ENCODE measurements at places on chromosomes 13 and 19.

DNA sequence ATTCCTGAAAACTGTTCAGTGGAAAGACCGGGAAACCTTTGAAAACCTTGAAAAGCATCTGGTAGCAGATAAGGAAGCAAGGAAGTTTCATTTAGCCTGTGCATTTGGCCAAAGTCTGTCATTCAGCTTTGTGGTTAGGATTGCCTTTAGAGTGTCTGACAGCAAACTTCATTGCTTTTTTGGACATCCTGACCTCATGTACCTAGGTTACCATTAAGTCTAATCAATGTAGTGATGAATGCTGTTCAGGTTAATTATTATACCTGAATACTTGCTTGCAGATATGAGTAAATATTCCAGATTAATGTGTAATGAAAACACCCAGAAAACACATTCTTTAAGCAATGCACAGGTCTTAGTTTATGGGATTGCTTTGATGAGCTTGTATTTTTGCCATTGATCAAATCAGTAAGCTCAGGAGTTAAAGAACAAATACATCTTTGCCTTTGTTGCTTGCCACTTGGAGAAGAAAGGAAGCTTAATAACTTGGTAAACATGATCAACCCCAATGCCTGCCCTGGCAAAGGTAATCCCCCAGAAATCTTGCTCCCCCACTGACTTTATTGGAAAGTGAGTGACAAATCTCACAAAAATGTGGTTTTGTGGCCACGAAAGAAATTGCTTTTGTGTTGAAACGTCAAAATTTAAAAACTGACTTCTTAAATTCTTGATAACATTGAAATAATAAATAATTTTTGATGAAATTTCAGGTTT is 87.4 kb downstream of the SLC15A1 start:
- DNase-seq = no peak

DNA sequence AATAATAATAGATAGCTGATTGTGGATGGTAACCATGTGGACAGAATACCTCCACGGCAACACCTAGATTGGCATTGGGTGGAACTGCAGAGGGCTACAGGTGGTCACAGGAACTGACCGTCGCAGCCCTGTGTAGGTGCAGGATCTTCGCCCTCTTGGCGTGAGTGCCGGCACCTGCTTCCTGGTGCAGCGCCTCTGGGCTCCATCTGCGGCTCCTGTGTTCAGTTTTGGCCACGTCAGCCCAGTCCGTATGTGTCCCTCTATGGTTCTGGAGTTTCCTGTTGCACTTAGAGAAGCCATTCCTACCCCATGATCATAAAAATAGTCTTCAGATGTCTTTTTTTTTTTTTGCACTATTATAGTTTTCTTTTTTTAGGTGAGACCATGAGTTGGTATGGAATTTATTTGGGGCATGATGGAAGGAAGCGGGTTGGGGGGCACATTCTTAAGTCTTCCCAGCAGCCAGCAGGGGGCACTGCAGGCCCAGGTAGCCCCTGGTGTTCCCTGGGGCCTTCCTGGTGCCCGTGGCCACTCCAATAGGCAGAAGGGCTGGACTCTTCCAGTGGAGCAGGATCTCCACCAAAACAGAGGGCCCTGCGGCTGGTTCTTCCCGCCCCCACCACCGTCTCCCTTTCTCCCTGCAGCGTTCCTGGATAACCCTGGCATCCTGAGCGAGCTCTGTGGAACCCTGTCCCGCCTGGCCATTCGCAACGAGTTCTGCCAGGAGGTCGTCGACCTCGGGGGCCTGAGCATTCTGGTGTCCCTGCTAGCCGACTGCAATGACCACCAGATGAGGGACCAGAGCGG is 10.1 kb upstream of the SLC25A42 start:
- peak; percentile 73 for DNase-seq

- no peak for DNase-seq
These were observed 34.4 kb downstream of the RAP2A start for GRCh38 chr13:97468331-97468730.

- peak; percentile 55 for DNase-seq
These were observed 702 bp downstream of the PTH2 start for GRCh38 chr19:49422407-49423070.

- DNase-seq = peak; percentile 88
These were observed 21.0 kb downstream of the ZNF114 start for GRCh38 chr19:48290771-48291488.

- no peak for DNase-seq
These were observed 23.2 kb downstream of the EGLN2 start for GRCh38 chr19:40822161-40822560.

DNA sequence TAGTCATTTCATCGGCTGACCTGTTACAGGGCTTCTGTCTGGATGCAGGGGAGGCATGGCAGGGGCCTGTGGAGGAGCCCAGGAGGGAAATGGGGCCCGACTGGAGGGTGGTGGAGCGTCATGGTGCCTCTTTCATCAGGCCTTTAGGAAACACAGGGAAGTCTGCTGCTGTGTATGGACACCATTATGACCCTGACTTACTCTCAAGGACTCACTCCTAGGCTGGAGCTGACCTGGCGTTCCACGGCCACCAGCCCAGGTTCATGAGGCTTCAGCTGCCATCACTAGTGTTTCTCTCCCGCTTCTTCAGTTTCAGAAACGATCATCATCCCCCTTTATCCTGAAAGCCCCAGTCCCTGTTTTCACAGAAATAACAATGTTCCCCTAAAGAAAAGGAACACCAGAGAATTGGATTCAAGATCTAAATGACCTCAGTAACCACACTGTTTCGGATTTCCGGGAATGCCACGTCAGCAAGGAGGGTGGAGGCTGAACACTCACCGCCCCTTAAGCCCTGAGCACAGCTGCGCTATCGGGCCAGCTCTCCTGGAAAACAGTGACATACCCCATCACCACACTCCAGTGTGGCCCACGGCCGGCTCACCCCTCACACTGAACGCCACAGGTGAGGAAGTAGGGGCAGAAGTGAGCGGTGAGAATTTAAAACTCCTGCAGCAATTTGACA is 67.6 kb downstream of the SOX1 start:
- DNase-seq = no peak

GRCh38 chr13:60491531-60491930 is 94.5 kb downstream of the TDRD3 start:
- no peak for DNase-seq

- DNase-seq = no peak
These were observed 40.0 kb downstream of the TEX29 start for GRCh38 chr13:111360452-111360851.

GRCh38 chr13:110396913-110397381 is 89.9 kb downstream of the COL4A2 start:
- DNase-seq = peak; percentile 93

DNA sequence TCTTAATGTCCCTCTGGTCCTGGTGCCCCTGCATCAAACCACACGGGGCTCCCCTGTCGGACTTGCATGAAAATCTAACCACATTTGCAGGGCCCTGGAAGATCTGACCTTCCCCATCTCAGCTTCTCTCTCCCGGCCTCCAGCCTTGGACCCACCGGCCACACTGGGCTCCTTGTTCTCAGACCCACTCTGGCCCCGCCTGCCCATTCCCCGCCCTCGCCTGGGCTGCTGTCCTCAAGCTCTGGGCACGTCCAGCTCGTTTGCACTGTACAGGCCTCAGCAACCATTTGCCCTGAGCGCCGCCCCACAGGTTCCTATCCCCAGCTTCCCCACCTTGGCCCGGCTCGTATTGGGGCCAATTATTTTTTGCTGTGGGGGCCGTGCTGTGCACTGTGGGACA is 10.5 kb downstream of the MYO9B start:
- no peak for DNase-seq

- DNase-seq = no peak
These were observed 29.4 kb upstream of the FBXL3 start for GRCh38 chr13:77056382-77056781.

- DNase-seq = no peak
These were observed 46.2 kb upstream of the TCF3 start for GRCh38 chr19:1698636-1699035.

DNA sequence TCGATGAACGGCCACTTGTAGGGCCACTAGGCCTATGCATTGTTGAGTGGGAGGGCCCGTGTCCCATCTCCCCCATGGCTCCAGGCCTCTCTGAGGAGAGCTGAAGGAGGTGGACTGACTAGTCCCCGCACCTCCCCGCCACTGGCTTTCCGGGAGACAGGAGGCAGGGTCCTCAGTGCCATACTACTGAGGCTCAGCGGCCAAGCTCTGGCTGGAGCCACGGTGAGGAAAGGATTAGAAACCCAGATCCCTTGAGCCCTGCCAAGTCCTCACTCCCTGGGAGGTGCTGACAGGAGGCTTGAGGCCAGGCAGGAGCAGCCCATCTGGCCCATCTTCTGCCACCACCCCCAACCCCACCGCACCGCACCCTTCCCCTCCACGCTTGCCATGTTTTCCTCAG is 29.0 kb downstream of the CCDC8 start:
- DNase-seq = no peak

DNA sequence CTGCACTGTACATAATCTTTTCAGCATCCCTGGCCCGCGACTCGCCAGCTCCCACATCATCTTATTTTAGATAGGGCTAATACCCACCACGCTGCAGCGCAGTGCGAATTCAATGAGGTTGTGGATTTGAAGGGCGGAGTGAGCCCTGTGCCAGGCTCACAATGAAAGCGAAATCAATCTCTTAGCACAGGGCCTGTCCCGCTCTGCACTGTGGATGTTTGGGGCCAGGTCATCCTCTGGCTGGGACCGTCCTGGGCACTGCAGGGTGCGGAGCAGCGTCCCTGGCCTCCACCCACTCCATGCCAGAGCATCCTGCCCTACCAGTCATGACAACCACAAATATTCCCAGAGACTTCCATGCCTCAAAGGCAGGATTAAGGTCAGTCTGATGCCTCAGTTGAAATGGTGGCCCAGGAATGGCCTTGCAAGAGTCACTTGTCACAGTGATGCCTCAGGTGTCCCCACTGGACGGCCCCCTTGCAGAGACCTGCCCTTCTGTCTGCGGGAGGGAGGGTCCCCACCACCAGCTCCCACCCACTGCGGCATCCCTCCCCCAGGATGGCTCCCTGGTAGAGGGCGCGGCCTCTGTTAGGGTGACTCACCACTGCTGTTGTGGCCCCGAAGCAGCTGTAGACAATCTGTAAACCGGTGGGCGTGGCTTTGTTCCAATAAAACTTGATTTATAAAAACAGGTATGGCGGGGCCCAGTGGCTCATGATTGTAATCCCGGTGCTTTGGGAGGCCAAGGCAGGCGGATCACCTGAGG is 5.6 kb downstream of the UHRF1 start:
- no peak for DNase-seq

DNA sequence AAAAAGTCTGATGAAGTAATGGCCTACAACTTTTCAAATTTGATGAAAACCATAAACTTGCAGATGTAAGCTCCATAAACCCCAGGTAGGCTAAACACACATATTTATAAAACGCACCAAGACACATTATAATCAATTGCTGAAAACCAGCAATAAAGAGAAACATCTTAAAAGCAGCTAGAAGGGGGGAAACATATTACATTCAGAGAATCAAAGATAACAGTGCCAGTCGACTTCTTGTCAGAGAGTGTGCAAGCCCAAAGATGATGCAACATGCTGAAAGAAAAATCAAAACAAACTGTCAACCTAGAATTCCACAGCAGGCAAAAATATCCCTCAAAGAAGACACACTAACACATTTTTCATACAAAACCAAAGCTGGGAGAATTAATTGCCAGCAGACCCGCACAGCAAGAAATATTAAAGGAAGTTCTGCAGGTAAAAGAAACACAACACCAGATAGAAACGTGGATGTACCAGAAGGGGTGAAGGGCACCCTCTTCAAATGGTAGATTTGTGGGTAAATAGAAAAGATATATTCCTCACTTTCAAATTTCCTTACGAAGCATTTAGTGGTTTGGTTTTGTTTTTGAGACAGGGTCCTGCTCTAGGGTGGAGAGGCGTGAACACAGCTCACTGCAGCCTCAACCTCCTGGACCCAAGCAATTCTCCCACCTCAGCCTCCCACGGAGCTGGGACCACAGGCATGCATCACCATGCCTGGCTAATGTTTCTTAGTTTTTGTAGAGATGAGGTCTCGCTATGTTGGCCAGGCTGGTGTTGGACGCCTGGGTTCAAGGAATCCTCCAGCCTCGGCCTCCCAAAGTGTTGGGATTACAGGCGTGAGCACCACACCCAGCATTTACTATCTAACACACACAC is 16.5 kb upstream of the ATP1A3 start:
- no peak for DNase-seq

- DNase-seq = no peak
These were observed 92.7 kb downstream of the COL4A2 start for GRCh38 chr13:110399801-110400200.

DNA sequence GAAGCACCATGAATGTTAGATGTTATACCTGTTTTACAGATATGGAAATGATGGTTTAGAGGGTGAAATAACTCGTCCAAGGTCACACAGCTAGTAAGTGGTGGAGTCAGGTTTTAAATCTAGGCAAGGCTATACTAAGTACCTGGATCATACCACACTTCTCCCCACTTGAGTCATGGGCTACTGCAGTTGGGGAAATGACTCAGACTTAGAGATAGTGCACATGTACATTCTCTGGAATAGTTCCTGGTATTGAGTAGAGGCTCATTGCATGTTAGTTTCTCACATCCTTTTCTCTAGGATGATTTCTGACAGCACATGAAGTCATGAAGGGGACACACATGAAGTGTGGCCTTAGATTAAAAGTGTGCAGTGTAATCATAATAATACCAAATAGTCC is 76.2 kb upstream of the TNFSF11 start:
- DNase-seq = no peak

DNA sequence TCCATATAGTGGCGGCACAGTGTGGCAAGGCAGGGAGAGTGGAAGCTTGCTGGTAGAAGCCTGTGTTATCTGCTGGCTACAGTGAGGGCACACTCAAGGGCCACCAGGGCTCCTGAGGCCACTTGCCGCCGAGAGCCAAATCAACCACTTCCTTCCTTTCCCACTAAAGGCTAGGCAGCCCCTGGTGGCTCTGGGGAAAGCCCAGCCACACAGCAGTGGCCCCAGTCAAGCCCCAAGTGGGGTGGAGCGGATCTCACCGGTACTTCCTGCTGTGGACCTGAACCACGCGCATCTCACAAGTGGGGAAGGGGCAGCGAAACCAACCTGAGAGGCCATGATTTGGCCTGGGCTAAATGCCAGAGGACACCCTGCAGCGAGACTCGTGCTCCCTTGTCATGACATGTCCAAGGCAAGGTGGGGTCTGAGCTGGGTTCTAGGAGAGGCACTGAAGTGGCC is 21.9 kb upstream of the SLC35E1 start:
- no peak for DNase-seq
